ENCODE measurements at places on chromosomes 3 and 15.

DNA sequence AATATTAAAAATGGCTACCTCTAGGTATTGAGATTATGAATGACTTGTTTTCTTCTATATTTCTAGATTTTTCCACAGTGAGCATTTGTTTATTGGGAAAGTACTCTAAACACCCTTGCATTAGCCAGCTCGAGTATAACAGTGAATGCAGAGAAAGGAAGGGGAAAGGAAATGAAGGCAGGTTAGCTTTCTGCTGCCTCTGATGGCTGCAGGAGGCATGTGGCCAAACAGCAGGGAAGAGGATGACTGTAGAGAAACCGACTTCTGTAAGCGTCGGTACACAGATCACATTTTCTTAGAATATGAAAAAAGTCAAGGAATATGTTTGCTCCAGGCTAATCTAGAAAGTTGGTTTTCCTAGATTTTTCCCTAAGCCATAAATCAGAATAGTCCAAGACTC is 19.8 kb downstream of the GNB5 start:
- DNase-seq, result no peak

GRCh38 chr15:32993285-32993684 is 201.2 kb downstream of the FMN1 start:
- no peak for DNase-seq

- DNase-seq, result no peak
Observed at GRCh38 chr3:111080413-111080812, 8.8 kb downstream of the NECTIN3 start.

DNA sequence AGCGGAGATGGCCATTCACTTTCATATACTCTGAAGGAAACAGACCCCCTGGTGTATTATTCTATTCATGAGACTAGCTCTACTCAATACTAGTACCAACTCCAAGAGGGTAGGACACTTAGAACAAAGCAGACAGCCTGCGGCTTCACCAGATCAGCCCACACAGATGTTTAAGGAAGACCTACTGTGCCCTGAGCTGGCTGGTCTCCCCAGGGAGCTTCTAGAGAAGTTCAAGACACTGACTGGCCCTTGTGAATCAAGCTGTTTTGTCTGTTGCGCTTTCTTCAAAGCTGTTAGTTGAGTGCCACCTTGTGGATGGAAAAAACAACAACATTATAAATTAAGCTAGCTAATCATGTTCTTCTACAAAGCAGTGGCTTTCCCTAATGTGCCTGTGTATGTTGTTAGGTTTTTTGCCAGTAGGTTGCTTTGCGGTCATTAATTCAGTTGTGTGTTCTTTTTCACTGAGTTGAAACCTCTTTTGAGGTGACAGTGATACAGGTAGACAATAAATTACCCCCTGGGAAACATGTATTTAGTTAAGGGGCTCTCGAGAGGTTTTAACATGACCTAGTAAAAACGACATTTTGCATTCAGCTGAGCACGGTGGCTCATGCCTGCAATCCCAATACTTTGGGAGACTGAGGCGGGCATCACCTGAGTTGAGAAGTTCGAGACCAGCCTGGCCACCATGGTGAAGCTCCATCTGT is 64.2 kb upstream of the MYZAP start:
- peak; percentile 84 for DNase-seq

DNA sequence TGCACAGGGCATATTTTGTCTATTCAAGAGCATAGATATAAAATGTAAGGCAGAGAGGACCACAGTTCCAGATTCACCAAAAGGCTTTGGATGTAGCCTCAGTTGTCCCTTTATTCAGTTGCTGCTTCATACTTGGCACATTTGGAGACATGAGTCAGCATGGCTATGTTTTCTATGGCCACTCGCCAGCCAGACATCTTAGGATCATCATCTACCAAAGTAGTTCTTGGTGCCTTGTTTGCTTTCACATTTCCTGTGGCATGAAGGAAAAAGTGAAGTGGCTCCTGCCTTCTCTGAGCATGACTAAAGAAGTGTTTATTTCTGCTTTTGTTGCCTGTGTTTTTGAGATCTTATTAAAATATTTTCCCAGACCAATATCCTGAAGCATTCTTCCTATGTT is 7.2 kb downstream of the SUSD5 start:
- no peak for DNase-seq

- peak; percentile 19 for DNase-seq
Observed at GRCh38 chr3:157999246-157999645, 107.0 kb downstream of the SHOX2 start.

DNA sequence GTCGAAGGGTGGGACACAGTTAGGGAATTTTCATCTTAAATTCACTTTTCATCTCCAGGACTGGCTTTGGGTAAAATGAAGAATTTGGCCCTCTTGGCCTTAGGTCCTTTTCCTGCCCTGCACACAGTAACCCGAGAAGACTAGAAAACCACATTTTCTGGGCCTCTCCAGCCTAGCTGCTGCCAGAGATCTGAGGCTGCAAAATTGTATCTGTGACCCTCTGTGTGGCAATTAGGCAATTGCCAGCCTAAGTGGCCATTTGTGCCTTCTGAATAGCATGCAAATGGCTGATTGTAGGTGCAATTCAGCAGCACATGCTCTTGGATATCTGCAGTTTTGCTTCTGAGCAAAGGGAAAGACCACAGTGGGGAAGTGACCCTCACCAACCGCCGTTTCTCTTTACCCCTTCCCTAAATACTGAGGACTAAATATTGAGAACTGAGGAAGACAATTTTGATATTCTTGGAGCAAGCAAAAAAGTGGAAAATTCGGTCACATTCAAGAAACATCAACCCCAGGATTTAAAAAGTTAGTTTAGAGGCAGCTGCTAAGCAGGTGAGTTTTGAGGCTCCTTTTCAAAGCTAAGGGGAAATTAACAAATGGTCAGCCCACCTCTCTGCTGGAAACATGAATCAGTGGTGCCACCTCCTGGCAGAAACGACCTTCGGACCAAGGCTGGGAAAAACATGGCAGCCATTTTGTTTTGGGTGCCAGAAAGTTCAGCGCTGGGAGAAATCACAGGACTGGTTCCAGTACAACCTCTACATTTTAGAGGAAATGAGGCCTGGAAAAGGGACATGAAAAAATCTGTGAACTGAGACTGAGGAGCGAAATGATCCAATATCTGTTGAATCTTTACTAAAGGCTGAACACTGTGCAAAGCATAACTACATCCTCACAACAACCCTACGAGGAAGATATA is 56.6 kb upstream of the PRTG start:
- no peak for DNase-seq

Data from NCI-H510A (cell line).